ENCODE measurements at places on chromosomes 1 and 21.

GRCh38 chr21:35231090-35231489, 182.0 kb upstream of the RUNX1 start:
- no peak for DNase-seq

DNA sequence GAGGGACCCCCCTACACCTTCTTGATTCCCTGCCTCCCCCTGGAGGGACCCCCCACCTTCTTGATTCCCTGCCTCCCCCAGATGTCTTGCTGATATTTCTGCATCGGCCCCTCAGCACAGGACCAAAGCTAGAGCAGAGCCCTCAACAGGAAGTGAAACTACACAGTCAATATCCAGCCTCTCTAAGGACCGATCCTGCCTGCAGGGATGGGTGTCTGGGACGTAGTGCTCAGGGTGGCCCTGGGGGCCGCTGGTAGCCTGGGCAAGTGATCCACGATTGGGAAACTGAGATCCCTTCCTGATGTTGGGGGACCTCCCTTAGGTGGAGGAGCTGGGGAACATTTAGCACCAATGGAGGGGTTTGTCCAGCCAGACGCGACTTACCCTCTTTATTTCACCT, 3.9 kb upstream of the LEFTY2 start:
- no peak for DNase-seq

GRCh38 chr1:54506594-54506993, 41.4 kb upstream of the ACOT11 start:
- DNase-seq, result no peak

DNA sequence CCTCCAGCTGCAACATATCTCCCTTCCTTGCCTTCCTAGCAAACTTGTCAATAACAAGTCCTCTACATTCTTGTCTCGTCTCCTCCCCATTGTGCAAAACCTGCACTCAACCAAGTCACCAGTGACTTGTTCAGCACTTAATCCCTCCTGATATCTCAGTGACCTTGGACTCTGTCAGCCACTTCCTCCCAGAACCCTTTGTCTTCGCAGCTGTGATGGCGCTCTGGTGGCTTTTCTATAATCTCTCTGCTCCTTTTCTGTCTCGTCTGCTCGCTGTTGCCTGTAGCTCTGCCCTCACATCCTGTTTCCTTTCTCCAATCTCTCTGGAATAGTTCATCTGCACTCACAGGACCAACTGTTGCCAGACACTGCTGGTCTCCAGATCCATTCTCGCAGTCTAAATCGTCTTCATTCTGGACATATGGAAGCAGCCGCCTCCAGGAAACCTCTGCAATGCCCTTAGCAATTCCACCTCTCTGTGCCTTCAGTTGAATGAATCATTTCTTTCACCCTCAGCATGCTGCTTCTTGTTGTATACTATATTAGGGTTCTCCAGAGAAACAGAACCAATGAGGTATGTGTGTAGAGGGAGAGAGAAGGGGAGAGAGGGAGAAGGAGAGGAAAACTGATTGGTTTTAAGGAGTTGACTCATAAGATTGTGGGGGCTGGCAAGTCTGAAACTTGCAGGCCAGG, 17.4 kb upstream of the IFNAR2 start:
- DNase-seq, result peak; percentile 62

- no peak for DNase-seq
These were observed 2.8 kb downstream of the PLA2G5 start for GRCh38 chr1:20072771-20073170.

GRCh38 chr1:54124906-54125305, 27.9 kb downstream of the CDCP2 start:
- no peak for DNase-seq

GRCh38 chr1:187871177-187871845, 1042.6 kb downstream of the PLA2G4A start:
- DNase-seq, result no peak

DNA sequence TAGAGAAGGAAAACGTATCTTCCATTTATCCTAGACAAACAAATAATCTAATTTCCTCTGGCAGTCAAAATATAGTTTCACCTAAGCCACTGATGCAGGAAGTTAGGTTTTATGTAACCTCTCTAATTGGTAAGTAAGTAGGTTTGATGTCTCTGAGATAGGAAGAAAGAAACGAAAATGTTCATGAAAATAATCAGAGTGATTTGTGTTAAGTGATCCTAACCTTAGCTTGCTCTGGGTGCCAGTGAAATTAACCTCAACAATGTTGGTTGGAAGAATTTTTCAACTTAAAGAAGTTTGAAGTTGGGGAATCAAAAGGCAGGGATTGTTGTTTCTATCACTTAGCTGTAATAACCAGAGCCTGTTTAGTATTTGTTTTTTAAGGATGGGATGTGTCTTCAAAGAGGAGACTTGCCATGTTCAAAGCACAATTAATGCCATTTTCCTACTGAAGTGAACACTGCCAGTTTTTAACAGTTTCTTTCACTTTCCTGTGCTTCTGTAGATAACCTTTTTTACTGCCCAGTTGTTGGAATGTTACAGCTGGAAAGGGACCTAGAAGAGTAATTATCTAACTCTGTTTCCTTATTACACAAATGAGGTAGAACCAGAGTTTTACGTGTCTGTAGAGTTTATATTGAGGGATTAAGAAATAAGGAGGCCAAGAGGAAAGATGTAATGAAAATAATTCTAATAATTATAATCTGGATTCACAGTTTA, 18.4 kb downstream of the HIPK1 start:
- no peak for DNase-seq

GRCh38 chr1:16046842-16047241, 3.3 kb downstream of the CLCNKB start:
- no peak for DNase-seq

DNA sequence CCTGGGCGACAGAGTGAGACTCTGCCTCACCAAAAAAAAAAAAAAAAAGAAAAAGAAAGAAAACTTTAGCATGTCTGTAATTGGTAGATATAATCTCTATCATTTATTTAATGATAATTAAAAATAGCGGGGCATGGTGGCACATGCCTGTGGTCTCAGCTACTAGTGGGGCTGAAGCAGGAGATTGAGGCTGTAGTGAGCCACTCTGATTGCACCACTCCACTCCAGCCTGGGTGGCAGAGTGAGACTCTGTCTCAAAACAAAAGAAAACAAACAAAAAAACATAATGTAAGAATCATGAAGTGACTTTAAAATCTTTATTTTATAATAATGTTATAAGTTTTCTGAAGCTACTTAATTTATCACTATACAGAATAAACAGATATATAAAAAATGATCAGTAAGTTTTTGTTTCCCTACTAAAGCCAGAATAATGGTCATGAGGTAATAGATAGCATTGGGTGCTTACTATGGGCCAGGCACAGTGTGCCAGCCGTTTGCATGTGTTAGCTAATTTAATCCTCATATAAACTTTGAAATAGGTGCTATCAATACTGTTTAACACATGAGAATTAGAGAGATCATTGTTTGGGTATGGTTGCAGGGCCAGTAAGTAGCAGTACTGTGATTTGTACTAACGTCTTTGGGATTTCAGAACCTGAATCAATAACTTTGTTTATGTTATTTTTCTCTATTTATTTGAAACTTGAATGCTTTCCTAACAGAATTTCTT, 23.8 kb downstream of the CLIC4 start:
- DNase-seq, result no peak

DNA sequence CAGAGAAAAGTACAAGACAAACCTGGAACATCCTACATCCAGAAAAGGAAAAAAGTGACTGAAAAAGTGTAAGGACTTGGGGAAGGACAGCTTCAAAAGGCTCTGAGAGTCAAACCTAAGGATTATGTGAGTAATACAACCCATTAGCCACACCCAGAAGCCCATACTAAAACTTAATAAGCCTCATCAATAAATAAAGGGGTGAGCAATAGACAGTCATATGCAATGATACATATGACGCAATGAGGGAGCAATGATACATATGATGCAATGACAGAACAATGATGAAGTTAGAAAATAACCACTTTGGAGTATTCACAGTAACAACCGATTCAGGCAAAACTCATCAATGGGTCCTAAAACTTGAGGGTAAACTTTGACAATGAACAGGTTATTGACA, 50.1 kb downstream of the BRWD1 start:
- DNase-seq, result no peak

DNA sequence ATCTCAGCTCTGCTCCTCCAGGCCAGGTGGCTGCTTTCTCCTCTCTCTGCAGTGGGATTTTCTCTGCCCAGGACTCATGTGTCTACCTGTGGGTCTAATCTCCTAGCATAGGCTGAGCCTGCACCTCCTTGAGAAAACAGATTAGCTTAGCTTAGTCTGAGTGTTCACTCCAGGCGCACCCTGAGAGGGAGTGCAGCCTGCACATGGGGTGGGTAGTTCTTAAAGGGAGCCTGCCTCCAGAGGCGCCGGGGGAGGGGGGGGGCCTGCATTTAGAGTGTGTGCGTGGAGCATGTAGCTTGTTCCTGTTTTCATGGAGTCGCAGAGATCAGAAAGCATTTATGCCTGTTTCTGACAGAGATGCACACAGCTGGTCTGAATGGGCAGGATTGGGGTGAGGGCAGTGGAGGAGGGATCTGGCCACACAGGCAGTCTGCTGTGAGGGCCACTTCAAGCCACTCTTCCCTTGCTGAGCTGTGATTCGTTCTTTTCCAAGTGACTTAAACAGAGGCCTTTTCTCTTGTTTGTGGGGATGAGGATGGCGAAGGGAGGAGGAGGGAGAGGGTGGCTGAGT, 45.2 kb downstream of the GALNT2 start:
- no peak for DNase-seq

GRCh38 chr1:239254999-239255398, 131.4 kb upstream of the CHRM3 start:
- no peak for DNase-seq

DNA sequence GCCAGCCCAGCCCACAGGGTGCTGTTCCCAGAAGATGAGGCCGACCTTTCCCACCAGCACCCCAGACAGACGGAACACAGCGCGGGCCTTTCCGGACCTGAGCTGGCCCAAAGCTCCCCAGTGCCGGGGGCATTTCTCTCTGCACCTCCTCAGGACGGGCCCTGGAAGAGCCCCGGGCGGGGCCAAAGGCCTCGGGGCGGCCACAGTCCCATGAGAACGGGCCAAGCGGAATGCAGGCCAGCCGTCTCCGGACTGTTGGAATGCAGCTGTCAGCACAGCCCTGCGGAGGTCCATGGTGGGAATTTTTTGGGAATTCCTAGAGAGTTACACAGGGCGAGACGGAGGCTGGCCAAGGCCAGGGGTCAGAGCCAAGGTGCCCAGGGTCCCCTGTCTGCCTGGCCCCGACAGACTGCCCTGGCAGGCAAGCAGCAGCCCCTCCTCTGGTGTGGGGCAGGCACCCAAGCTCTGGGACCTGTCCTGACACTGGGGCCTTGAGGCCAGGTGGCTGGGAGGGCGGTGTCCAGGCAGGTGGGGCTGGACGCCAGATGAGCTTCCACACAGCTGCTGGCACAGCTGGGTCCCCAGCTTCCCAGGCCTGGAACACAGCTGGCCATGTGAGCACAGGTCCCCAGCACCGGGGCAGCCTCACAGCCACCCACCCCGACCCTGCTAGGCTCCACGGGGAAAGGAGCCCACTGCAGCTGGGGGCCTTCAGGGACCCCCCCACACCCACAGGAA, 63.0 kb downstream of the MEGF6 start:
- DNase-seq, result no peak

GRCh38 chr1:87190402-87190801, 138.3 kb upstream of the LMO4 start:
- DNase-seq, result no peak

DNA sequence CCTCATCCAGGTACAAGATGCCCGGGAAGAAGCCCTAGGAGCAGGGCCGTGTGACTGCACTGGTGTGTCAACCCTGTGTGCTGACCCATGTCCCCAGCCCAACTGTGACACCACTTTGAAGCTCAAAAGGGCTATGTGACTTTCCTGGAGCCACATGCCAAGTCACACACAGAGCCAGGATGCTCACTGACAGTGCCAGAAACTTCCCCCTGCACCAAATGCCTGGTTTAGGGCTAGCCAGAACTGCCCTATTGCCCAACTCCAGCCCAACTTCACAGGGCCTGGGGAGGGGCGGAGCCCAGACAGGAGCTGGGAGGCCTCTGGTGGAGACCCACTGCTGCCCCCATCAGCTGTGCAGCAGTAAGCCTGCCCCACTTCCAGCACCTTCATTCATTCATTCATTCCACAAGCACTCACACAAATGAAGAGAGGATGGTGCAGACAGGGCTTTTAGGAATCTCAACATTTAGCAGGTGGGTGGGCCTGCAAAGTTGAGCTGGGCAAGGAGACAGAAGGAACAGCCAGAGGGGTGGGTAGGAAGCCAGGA, 36.7 kb downstream of the KCNQ4 start:
- no peak for DNase-seq

GRCh38 chr21:46063734-46064680, 33.9 kb upstream of the COL6A2 start:
- no peak for DNase-seq

- DNase-seq, result no peak
These were observed 21.8 kb upstream of the DYNLT5 start for GRCh38 chr1:66730462-66730861.

DNA sequence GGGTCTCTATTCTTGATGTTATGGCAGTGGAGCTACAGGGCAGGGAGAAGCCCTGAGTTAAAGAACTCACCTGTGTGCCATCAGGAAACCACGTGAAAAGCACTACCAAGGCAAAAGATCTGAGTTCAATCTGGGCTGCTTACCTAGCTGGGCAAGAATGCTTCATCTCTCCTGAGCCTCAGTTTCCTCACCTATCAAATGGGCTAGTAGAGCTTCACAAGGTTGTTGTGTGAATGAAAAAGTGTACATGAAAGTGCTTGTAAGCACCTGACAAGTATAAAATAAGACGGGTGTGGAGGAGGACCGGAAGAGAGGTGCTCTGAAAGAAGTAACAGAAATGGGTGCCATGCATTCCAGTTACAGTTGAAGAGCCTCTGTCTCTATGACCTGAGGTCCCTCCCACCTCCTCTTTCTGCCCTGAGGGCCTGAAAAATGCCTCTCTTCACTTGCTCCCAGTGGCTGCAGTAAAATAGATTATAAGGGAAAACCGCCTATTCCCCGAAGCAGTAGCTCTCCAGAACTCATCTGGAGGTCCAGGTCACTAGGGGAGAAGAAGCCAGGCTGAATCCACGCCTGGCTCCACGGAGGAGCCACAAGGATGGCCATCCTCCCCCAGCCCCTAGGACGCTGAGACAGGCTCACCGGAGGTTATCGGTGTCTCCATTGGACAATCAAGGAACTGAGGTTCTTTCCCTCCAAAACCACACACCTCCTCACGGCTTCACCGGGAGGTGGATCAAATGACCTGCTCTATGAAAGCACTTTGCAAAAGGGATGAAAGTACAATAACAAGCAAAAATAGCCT, 1.4 kb downstream of the GPR161 start:
- DNase-seq, result no peak

GRCh38 chr1:67532452-67533216, 102.4 kb upstream of the SERBP1 start:
- peak; percentile 4 for DNase-seq

DNA sequence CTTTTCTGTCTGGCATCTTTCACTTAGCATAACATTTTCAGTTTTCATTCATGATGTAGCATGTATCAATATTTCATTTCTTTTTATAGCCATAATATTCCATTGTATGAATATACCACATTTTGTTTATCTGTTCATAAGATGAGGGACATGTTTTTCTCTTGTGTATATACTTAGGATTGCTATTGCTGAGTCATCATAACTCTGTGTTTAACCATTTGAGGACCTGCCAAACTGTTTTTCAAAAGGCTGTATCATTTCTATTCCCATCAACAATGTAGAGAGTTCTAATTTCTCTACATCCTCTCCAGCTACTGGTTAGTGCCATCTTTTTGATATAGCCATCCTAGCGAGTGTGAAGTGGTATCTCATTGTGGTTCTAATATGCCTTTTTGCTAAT, 26.2 kb downstream of the MPZL1 start:
- no peak for DNase-seq

- DNase-seq, result no peak
These were observed 84.1 kb upstream of the C21orf91 start for GRCh38 chr21:17903029-17903806.

- no peak for DNase-seq
These were observed 56.9 kb downstream of the PROX1 start for GRCh38 chr1:214044438-214045214.
